Effector CD4-positive, alpha-beta T cell (primary cell): ENCODE measurements at places on chromosomes 4 and X.

DNA sequence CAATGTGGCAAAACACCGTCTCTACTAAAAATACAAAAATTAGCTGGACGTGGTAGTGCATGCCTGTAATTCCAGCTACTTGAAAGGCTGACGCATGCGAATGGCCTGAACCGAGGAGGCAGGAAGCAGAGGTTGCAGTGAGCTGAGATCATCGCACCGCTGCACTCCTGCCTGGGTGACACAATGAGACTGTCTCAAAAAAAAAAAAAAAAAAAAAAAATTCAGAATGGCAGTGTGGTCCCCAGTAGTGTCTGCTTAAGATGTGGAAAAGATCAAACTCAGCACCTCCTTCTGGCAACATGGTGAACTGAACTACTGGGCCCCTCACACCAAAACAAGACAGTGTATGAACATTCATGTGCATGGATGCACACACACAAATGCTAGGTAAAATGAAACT is 32.2 kb downstream of the SMS start:
- peak; percentile 42 for DNase-seq

DNA sequence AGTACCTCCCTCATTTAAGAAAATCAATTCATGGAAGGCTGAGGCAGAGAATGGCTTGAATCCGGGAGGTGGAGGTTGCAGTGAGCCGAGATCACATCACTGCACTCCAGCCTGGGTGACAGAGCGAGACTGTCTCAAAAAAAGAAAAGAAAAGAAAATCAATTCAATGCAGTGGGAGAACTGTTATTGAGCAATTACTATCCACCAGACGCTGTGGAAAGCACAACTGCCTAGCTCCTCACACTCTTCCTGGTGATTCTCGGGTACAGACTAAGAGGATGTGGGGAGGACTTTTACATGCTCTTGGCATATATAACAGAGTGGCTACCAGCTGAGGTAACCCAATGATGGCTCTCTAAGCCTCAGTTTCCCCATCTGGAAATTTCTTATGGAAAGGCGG is 2.7 kb upstream of the TMSB4X start:
- no peak for DNase-seq

DNA sequence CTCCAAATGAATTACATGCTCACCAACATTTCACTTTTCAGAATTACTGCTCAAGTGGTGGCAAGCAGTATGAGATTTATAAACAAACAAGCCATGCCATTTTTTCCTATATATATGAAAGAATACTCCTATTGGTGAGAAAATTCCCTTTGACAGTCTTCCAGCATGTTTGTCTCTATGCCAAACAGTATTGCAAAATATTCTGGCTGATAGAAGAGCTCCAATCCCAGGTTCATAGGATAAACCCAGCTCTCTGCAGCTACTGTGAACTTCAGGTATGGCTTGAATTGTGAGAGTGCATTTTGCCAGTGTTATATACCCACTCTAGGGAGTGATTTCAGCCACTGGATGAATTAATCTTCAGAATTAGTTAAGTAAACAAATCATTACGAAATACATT is 108.8 kb downstream of the MAGEC2 start:
- no peak for DNase-seq

DNA sequence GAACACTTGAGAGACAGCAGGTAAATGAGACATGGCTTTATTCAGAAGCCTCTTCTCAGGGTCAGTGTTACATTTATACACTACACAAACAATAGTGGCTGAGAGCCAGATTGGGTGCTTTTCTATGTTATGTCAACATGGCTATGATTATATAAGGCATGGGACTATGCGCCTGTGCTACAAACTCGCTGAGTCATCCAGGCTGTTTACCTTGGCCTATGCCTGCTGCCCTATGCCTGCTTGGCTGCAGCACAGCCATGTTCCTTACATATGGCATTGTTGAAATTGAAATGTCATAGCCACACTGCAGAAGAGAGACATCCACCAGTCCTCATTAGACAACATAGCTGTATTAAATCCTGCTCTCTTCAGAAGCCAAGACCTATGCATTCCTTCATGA is 236.3 kb upstream of the NWD2 start:
- DNase-seq, result no peak

- DNase-seq, result no peak
Measured at GRCh38 chr4:129808242-129808641, 712.3 kb downstream of the C4orf33 start.

GRCh38 chrX:119132961-119133360 is 5.3 kb upstream of the KIAA1210 start:
- no peak for DNase-seq

DNA sequence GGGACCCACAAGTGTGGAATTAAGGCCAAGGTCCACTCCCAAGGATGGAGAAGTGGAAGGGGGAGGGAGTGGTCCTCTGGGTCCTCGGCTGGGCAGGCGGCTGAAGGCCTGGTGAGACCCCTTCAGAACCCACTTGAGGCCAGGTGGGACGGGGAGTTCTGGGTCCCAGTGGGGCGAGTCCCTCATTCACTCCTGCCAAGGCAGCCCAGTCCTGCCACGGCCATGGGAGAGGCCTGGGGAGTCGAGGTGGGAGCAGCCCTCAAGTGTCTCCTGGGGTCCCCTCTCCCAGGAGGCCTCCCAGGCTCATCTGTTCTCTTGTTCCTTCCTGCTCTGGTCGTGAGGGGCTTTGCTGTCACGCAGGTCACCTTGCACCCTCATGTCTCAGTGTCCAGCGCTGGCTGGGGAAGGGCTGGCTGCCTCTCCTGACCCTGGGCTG is 6.1 kb upstream of the SH3BP2 start:
- no peak for DNase-seq

DNA sequence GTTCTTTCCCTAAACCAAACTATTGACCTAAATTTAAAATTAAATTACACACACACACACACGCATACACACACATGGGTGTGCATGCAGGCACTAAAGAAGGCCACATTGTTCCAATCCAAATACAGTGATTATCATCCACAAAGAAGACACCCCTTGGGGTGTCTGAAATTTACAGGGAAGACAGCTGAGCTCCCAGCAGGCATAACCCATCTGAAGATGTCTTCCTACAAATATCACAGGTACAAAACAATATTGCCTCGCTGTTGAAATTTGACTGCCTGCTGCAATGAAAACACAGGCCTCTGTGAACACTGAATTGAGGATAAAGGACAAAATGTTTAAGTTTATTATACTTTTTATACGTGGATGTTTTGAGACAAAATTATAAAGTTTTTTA is 50.2 kb upstream of the SLC7A11 start:
- no peak for DNase-seq
